ENCODE measurements at places on chromosomes 5 and 9. TPM values are rescaled to one million over a fixed set of nuclear protein-coding genes. Genes with fewer than 3 reads are reported as not detected.

- DNase-seq: no peak
Measured at GRCh38 chr9:68777070-68777763, 72.2 kb downstream of the PIP5K1B start.

Gene AGXT2
- polyA plus RNA-seq: 0.18 TPM

Gene IFNA13
- 0.14 TPM for polyA plus RNA-seq

Gene CDH18
- 1.1 TPM for polyA plus RNA-seq

Gene LCP2
- 8.5 TPM for polyA plus RNA-seq

Gene PDCD1LG2
- 0.24 TPM for polyA plus RNA-seq

DNA sequence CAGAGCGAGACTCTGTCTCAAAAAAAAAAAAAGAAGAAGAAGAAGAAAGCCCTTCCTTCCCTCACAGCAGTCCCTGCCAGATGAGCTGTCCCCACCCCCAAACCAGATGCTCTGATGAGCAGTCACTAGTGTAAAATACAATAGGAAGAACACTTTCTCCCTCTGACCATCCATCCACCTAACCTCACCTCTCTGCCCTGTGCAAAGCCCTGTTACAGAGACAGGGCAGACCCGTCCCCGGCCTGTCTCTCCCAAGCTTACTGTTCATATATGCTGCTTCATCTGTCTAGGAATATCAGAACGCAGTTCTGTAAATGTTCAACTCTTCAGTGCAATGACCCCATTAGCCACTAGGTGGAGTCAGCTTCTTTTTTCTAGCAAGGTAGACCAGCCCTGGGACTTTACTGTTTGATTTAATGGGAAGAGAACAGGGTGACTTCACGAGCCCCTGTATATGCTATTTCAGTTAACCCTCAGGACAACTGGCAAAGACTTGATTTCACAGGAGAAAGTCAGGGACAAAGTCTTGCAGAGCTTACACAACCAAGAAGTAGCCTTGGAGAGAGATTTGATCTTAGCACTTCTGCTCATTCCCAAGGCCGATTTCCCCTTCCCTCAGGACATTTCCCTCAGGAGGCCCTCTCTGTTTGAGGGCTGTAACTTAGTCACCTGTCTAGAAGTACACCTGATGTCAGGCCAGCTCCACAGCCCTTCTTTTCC is 14.9 kb upstream of the FGFR4 start:
- no peak for DNase-seq

Gene HTR1A
- not detected for polyA plus RNA-seq

Gene CD74
- 201 TPM for polyA plus RNA-seq
